ENCODE measurements at places on chromosomes 1 and 21.

- no peak for DNase-seq
Measured at GRCh38 chr21:42556960-42557359, 43.3 kb downstream of the SLC37A1 start.

DNA sequence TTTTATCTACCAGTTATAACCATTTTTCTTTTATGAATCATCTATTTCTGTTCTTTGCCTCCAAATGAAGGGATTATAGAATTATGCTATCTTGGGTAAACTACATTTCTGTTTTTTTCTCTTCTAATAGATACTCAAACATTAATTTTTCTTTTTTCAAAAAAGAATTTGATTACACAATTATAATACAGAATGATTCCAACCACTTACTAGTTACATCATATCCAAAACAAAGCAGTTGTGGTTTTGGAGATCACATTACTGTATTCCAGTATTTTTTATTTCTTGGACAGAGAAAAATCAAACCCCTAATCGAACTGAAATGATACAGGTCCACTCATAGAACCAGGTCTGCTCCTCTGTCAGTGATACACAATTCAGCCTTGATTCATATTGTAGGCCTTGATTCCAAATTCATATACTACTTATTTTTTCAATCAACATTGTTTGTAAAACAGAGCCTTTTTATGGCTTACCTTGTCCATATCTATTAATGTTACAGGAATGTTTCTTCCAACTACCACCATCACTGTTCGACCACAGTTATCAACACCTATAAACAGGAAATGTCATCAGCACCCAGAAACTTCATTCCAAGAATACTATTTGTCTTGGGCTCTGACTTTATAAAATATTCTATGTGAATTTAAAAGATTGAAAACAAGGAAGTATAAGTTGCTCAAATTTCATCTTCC lies 43.2 kb downstream of the GDAP2 start:
- DNase-seq, result no peak

- no peak for DNase-seq
Measured at GRCh38 chr21:16514316-16514715, 784.5 kb downstream of the USP25 start.

GRCh38 chr1:236753964-236754363 lies 41.1 kb upstream of the MTR start:
- no peak for DNase-seq

DNA sequence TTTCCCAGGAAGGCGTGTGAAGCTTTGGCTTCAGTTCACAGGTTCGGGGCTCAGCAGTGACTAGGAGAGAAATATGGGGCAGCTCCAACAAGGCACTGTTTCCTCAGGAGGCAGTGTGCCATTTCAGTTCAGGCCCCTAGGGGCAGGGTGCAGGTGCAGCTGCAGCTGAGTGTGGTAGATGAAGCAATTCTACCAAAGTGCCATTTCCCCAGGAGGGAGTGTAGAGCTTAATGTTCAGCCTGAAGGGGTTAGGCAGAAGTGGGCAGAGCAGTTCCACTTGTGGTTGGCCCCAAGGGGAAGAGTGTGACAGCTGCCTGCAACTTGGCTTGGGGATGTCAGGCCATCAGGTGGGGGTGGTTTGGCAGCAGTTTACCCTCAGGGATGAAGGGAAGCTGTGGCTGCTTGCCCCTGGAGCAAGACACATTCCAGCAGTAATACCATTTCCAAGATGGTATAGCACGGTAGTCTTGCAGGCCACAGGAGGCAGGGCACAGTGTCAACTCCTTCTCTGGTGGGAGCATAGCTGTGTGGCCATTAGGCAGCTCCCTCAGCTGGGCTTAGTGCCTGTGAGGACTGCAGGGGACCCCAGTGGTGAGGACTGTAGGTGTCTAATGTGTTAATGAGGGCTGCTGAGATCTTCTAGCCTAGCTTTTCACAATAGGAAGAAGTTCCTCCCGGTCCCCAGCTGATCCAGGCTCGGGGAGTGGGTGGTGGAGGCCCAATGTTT lies 34.7 kb downstream of the RGSL1 start:
- DNase-seq, result peak; percentile 93

- no peak for DNase-seq
Measured at GRCh38 chr1:170388489-170388888, 143.5 kb upstream of the GORAB start.

DNA sequence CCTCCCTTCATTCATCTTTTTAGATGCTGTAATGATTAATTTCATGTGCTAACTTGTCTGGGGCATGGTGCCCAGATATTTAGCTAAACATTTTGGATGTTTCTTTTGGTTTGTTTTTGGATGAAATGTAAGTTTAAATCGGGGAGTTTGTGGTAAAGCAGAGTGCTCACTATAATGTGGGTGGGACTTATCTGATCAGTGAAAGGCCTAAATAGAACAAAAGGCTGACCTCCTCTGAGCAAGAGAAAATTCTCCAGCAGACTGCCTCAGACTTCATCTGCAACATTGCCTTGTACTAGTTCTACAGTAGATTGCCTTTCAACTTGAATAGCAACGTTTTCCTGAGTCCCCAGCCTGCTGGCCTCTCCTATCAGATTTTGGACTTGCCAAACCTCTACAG lies 183.6 kb downstream of the S1PR1 start:
- DNase-seq, result no peak

DNA sequence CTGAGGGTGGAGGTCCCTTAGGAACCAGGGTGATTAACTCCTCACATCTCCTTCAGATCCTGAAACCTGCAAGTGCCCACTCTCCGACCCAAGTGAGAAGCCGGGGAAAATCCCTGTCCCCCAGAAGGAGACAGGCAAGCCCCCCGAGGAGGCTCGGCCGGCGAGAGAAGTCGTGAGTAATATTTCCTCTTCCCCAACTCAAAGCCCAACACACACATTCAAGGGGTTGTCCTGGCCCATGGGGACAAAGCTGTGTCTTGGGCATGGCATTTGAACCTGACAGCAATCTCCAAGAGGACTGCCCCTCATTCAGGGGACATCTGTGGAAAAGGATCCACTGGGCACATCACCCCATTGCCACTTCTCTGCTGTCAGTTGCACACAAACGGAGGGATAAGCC lies 23.6 kb downstream of the VASH2 start:
- no peak for DNase-seq

GRCh38 chr1:36133484-36133883 lies 8.5 kb upstream of the COL8A2 start:
- no peak for DNase-seq

DNA sequence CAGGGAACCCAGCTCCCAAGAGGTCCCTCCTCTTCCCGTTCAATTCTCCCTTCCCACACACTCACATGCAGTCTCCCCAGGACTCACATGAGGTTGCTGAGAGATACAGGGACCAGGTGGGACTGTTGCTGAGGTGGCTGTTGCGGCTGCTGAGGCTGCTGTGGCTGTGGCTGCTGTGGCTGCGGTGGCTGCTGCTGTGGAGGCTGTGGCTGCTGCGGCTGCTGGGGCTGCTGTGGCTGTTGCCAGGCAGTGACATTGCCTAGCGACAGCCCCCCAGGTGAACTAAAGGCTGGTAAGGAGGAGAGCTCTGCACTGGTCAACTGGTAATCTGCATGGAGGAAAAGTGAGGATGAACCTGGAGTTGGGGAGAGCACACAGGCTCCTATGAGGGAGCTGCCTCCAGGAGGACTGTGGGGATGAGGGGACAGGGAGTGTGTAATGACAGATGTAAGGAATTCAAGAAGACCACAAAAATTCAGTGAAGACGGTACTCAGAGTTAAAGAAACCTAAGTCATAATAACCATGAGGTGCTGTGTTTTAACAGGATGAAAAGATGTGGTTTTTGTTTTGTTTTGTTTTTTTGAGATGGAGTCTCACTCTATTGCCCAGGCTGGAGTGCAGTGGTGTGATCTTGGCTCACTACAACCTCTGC lies 31.8 kb downstream of the MEF2D start:
- no peak for DNase-seq

- no peak for DNase-seq
Measured at GRCh38 chr1:224457782-224458144, 23.2 kb upstream of the WDR26 start.

DNA sequence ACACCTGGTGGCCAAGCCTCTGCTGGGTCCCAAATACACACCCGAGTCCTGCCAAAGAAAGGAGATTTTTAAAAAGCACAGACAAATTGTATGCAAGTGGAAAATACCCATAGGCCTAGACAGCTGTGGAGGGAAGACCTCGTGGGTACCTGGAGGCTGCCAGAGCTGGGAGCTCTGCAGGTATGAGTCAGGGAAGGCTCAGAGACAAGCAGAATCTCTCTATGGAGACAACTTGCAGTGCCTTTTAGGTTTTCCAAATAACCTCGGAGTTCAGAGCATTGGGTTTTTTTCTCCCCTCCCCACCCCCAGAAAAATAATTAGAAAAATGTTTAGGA lies 127.7 kb downstream of the EDEM3 start:
- DNase-seq, result no peak

DNA sequence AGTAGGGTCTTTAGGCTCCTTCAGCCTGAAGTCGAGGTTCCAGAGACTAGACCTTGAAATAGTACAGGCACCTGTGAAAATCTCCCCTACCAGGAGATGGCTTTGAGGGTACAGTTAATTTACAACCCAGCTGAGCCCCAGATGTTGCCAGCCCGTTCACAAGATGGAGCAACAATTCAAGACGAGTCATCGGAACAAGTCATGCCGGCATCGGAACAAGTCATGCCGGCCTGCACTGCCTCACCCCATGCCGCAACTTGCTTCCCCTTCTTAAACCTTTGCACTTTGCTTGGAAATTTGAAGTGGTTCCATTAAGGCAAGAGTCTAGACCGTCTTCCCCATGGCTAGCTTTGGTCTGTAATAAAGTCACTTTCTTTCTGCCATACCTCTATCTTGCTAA lies 16.0 kb downstream of the HHAT start:
- DNase-seq, result no peak

- DNase-seq, result no peak
Measured at GRCh38 chr1:88175631-88176226, 508.3 kb upstream of the PKN2 start.

DNA sequence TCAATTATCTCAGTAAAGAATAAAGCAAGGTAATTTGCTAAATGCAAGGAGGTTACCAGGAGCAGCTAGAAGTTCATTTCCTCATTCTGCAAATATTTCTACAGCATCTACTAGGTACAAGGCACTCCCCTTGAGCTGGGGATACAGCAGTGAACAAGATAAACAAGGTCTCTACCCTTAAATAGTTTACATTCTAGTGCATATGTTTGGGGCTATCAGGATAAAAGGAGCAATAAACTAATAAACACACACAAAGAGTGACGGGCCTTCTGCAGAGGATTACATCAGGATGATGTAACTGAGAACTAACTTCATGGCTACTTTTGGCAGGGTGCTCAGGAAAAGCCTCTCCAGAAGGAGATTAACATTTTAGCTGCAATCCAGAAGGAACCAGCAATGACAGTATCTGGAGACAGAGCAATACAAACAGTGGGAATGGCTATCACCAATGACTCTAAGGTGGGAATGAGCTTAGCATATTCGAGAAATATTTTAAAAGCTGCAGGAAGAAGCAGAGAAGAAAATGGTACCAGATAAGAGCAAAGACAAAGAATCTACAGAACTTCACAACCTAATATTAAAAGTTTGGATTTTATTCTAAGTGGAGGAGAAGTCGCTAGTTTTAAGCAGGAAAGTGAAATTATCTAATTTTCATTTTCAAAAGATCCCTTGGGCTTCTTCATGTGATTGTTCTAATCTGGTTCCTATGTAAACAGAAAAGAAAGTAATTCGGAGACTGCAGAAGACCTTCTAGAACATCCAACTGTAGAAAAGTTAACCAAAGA lies 25.8 kb downstream of the TP53BP2 start:
- no peak for DNase-seq

DNA sequence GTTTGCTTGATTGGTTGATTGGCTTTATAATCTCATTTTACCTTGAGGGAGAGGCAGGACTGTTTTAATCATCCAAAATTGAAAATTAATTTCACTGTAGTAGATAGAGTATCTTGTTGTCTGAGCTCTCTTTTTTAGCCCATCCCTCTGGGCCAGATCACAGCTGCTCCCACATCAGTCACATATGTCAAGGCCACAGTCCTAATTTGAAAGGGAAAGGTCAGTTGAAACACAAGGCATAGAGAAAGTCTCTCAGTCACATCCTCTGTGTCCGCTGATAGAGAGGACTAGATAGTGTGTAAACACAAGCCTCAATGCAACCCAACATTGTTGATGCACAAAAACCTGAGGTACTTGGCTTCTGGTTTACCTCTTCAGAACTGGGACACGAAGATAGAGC lies 6.8 kb downstream of the C1orf74 start:
- DNase-seq, result no peak
